Kidney capillary endothelial cell (primary cell): ENCODE measurements at places on chromosomes 2 and 18.

GRCh38 chr18:3603421-3604234, 153.7 kb downstream of the TGIF1 start:
- DNase-seq: peak; percentile 100

- no peak for DNase-seq
Measured at GRCh38 chr2:138028538-138028937, 64.3 kb downstream of the HNMT start.

DNA sequence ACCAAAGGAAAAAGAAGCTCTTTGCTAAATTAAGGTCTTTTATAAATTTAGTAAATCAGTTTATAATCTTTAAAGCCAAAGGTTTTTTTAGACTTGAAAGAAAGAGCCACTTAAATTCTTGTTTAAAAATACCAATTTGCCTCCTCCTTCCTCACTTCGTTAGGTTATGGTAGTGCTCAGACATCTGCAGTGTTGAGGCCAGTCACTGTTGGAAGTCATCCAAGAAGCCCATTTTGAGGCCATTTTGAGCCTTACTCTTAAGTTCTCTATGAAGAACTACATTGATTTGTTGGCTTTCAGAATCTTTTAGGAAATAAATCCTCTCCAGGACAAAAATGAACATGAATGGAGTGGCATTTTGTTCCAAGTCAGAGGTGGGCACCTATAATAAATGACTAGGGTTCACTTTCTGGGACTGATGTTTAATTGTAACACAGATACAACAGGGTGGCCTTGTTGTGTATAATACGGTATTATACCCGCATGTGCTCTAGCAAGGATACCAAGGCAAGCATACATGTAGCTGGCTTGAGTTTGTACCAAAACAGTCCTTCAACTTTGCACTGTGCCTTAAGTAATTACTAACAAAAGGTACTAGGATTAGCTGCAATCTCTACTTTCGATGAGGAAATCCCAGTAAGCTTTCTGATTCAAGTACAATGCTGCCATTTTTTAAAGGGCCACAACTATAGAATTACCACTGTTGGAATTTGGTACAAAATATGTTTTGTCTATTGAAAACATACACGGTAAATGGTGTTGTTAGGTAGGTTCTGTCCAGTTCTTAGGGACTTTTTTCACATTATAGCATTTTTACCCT, 22.8 kb downstream of the SLC66A3 start:
- no peak for DNase-seq

DNA sequence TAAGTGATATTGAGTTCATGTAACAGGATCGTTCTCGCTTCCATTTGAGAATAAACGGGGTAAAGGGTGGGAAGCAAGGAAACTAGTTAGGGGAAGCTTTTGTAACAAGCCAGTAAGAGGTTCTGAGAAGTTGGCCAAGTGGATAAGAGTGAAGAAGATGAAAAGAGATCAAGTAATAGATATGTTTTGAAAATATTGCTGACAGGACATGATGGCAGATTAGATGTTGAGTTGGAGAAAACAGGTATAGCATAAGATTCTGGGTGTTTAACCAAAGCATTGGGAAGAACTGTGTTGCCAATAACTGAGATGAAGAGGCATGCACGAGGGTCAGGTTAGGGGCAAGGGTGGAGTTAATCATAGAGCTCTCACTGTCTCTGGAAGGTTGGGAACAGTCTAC, 330.0 kb upstream of the LRRTM1 start:
- DNase-seq: no peak

DNA sequence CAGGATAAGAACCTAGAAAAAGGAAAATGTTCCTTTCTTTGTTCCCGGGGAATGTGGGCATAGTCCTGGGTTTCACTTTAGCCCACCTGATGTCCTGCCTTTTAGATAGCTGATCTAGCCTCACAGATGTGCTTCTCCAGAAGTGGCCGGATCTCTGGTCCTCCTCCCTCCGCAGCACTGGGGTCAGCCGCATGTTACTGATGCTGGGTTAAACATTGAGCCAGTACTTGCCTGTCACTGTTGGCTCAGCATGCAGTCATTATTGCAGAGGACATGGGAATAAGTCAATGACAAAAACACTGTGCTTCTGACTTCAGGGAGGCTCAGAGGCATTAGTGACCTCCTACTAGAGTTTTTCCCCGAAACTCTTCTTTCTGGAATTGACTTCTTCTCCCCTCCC, 27.6 kb downstream of the NCK2 start:
- DNase-seq: no peak

GRCh38 chr2:192735447-192735846, 540.7 kb upstream of the TMEFF2 start:
- no peak for DNase-seq

DNA sequence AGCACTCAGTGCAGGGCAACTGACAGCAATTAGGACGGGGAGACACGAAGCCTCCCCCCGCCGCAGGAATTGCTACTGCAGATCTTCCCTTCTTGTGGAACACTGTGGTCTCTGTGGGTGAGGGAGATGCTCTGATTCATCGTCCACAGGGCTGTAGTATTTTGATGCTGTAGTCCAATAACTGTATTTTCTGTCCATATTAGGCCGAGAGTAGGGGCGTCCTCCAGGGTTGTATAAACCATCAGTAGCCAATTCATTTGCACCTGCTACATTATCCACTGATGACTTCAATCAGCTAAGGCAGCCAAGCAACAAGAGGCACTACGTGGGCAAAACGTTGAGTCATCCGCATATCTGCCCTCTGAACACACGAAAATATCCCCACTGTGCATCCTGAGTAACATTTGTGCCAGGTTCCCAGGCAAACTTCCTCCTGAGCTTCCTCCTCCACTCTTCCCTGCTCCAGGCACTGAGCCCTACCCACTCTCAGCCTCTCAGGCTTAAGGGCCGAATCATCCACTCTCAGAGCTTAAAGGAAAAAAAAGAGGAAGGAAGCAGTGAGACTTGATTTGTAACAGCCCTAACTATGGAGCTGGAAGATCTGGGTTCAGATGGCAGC, 62.1 kb downstream of the LBH start:
- peak; percentile 37 for DNase-seq

GRCh38 chr2:8986327-8986976, 17.0 kb downstream of the MBOAT2 start:
- no peak for DNase-seq

DNA sequence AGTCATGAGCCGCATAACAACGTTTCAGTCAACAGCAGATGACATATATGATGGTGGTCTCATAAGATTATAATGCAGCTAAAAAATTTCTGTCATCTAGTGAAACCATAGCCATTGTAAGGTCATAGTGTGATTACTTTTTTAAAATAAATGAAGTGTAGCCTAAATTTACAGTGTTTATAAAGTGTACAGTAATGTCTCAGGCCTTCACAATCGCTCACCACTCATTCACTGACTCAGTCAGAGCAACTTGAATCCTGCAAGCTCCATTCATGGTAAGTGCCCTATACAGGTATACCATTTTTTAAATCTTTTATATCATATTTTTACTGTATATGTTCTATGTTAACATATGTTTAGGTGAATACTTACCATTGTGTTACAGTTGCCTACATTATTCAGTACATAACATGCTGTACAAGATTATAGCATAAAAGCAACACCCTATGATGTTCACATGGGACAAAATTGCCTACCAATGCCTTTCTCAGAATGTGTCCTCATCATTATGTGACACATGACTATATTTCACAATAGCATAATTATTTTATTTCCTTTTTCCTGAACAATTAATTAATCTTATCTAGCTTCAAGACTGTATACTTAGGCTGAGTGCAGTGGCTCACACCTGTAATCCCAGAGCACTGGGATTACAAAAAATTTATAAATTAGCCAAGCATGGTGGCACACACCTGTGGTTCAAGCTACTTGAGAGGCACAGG, 1115.9 kb upstream of the ZEB2 start:
- DNase-seq: no peak

DNA sequence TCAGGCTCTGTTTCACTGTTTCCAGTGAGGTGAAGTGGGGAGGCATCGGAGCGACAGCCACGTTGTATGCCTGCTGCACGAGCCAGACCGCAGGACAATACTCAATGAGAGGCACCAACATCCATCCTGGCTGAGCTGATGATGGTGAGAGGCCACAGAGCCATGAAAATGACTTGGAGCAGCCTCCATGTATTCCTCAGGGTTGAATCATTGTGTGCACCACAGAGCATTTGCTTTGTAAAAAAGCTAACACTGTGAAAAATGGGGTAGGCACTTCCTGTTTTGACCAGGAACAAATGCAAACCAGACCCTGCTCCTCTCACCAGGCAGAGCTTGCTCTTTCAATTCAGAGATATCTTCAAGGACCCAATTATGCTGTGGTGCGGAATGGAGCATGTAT, 87.2 kb downstream of the LPIN1 start:
- no peak for DNase-seq

- DNase-seq: no peak
Measured at GRCh38 chr2:217271813-217272212, 411.9 kb upstream of the TNP1 start.

DNA sequence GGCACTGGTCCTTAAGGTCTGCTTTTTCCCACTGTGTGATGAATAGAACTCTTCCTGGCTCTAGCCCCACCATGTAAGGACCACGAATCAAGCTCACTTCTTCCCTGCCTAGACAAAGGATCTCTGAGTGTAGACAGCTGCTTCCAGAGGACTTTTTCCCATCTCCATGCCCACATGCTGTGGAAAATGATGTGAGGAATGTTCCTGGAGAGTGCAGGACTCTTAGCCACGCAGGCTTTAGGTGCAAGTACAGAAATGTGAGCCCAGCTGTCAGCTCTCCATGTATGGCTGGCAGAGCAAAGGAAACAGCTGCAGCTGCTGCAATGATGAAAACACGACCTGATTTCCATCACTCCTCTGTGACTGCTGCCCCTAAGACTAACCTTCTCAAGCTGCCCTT, 35.5 kb downstream of the NXPH2 start:
- DNase-seq: no peak

DNA sequence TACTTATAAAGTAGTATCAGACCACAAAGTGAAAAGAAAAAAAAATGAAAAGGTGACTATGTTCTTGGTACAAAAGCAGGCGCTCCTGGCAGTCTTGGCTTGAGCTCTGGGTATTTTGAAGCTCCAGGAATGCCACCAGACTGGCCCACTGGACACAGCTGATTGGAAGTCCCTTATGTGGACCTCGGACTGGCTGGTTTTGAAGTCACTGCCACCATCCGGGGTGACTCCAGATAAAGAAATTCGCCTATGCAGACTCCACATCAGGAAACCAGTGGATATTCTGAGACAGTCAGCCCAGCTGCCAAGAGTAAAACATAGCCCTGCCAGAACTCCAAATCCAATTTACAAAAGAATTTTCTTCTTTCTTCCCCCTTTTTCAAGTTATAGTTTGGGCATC, 28.0 kb downstream of the ACKR3 start:
- DNase-seq: no peak

- no peak for DNase-seq
Measured at GRCh38 chr18:34039201-34039600, 185.5 kb downstream of the NOL4 start.

DNA sequence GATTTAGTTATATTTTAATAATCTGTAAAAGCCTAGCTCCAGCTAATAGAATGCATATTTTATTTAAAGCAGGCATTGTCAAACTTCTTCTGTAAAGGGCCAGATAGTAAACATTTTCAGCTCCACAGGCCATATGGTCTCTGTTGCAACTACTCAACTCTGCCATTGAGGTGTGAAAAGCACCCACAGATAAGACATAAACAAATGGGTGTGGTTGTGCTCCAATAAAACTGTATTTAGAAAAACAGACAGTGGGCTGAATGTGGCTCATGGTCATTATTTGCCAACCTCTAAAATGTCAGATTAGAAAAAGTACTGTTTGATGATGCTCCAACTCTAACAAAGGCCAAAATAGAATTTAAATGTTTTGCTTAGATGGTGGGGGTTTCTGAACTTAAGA, 519.9 kb downstream of the RNF144A start:
- no peak for DNase-seq

DNA sequence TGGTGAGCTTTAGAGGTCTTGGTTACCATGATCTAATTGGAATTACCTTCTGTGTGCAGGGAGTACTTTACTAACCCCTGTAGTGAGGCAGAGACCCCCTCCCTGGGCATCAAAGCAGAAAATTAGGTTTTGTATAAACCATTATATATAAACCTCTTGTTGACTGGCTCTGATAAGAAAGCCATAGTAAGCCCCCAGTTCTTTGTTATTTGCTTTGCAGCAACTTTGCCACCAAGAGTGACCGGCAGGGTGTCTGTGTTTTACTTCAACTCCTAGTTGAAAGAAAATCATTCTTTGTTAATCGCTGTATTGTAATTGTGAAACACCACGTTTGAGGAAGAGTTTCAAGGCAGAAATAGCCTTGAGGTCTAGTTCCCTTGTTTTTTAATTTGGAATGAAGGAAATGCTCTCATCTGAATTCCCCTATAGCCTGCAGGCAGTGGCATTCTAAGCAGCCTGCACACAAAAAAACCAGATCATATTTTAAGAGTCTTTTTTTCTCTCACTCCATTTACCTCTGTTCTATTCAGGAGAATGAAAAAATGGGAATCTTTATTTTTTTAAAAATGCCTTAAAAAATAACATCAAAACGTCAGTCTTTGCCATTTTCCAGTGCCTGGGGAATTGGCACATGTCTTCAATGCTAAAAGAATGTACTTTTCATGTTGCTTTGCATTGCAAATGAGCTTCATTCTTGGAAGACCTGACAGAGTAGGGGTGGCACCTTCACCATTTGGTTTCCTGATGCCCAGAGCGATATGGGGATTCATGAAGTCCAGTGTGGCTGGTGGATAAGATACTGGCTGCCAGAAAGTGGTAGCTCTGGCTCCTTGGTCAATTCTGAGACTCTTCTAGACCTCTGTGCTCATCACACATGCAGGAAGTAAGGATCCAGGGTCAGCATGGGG, 338.1 kb downstream of the SLC4A3 start:
- no peak for DNase-seq

- DNase-seq: no peak
Measured at GRCh38 chr2:181042706-181043105, 62.3 kb downstream of the UBE2E3 start.

DNA sequence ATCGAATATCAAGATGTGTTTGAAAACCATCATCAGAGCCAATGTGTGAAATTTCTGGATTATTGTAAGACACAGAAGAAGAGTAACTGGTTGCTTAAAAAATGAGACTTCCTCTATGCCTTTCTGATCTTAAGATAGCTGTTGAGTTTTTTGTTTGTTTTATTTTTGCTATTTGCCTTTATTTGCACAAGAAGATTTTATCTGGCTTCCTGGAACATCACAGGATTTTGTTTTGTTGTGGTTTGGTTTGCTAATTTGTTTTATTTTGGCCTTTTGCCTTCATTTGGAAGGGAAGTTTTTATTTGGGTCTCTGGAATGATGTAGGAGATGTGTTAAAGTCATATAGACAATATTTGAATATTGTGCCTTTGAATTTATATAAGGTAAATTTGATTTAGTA, 3.9 kb upstream of the CYTIP start:
- no peak for DNase-seq

GRCh38 chr2:231341100-231341499, 54.4 kb upstream of the B3GNT7 start:
- no peak for DNase-seq

- no peak for DNase-seq
Measured at GRCh38 chr2:168780669-168781071, 21.8 kb upstream of the NOSTRIN start.

DNA sequence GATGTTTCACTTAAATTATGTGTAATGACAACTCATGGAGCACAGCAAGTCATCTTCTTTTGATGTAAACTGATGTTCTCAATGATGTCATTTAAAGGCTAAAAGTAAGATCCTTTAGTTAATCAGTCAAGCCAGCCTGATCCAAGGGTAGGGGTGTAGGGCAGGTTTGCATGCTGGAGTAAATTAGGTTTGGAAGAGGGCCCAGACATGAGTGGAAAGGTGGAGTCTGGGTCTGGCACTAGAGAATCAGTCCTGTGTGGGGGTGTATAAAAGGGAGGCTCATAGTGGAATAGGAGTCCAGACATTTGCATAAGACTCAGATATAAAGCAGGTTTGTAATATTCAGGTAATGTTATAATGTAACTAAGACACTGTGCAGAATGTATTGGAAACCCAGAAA, 88.8 kb upstream of the NYAP2 start:
- no peak for DNase-seq
